Suprapubic skin (tissue), 4 donors: ENCODE measurements at places on chromosomes 5 and 9. TPM values are rescaled to one million over a fixed set of nuclear protein-coding genes. Genes with fewer than 3 reads are reported as not detected.

DNA sequence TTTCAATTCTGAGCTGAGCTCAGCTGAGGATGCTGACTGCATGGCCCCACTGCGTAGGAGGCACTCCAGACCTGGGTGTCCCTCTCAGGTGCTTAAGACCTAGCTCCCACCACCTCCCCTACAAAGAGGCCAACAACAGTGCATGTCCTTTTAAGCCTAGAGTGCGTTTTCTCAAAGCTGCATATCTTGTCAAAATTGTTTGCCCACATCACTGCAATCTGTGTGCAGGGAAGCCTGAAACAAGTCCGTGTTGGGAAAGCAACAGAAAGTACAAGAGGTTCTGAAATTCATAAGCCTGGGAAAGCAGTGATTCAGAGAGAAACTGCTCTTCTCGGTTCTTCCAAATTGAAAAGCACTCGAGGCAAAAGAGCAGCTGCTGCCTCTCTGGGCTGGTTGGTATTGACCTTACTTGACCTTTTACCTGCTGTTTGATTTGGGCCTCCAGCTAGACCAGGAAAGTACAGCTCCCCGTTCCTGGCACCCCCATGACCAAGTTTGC lies 238.4 kb downstream of the NR2F1-AS1 start:
- no peak for DNase-seq

DNA sequence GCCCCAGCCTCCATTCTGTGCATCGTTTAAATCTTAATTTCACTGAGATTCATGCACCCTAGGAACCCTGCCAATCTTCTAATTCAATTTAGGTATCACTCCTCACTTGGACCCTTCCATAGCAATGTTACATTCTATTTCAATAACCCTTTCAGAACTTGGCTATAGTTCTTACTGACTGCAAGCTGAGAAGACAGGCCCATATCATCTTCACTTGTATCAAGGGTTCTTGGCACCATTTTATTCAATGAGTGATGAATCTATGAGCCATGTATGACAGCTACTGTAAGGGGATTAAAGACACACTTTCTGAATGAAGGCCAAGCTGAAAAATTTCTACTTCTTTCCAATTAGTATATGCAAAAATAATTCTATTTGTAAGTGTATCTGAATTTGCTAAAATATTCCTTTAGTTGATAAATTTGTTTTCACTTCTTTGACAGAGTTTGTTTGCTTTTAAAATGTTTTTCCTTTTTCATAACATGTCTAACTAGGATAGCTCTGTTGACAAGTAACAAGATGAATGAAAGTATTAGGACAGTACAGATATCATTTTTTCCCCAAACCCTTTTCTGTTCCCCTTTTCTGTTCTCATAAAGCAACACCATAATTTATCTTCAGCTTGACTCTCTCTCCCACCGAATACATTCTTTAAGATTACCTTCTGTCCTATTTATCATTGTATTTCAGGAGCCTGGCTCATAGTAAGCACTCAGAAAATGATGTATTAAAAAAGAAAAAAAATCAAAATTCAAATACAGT lies 9.6 kb downstream of the ITGA2 start:
- no peak for DNase-seq

GRCh38 chr9:73133921-73134407 lies 17.7 kb upstream of the ANXA1 start:
- DNase-seq = peak; percentile 71

DNA sequence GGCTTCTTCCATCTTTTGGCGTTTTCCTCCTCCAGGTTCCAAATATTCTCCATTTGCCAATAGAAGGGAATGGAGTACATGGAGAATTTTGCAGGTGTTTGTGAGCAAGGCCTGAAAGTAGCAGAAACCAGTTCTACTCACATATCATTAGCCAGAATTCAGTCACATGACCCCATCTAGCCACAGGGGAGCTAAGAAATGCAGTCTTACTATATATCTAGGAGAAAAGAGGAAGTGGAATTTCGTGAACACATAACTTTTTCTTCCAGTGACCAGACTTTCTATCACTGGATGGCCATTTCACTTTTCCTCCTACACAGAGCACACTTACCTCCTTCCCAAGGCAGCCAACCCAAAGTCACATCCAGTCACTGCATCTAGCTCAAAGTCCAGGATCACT lies 55.1 kb downstream of the LOX start:
- no peak for DNase-seq

GRCh38 chr9:12439267-12439666 lies 253.9 kb upstream of the TYRP1 start:
- no peak for DNase-seq

DNA sequence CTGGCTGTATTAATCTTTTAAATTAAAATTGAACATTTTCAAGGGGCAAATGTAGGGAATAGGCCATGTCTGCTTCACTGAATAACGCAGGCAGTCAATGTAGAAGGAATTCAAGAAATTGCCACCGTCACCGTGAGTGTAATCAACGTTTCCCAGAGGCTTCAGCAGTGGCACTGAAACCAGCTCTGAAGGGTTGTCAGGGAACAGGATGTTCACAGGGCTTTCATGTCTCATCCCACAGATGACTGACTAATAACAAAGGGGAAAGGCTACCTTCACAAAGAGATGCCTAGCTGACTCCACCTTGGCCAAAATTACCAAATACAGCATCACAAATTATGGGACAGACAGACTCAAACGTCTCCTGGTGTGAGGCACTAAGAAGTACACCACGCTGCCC lies 70.4 kb upstream of the SIMC1 start:
- DNase-seq = no peak

DNA sequence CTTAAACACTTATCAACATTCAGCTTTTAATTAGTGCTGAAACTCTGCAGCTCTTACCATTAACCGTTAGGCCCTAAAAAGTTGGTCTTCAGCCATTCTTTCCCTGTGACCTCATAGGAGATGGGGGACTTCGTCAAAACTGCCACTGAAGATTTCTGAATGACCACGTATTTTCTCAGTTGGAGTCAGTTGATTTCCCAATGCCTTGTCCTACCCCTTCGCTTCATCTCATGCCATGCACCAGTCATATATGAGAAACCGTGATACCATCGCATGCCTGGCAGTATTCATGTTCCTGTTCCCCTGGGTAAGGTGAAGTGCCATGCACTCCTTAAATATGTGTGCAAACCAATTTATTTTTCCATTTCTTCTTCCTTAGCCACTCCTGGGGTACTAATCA lies 10.8 kb upstream of the ZFR start:
- no peak for DNase-seq

- DNase-seq = no peak
Measured at GRCh38 chr9:36151316-36152210, 15.0 kb downstream of the GLIPR2 start.

- DNase-seq = no peak
Measured at GRCh38 chr9:131178382-131178781, 53.0 kb downstream of the NUP214 start.

DNA sequence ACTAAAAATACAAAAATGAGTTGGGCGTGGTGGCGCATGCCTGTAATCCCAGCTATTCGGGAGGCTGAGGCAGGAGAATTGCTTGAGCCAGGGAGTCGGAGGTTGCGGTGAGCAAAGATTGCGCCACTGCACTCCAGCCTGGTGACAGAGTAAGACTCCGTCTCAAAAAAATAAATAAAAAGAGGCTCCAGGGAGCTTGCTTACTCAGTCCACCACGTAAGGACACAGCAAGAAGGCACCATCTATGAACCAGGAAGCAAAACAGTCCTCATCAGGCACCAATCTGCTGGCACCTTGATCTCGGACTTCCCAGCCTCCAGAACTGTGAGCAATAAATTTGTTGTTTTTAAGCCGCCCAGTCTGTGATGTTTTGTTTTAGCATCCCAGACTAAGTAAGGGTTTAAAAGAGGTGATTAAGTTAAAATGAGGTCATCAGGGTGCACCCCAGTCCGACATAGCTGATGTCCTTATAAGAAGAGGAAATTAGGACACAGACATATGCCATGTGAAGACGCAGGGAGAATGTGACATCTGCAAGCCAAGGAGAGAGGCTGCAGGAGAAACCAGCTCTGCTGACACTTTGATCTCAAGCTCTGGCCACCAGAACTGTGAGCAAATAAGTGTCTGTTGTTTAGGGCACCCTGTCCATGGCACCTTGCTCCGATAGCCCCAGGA lies 45.9 kb downstream of the C9orf50 start:
- no peak for DNase-seq

DNA sequence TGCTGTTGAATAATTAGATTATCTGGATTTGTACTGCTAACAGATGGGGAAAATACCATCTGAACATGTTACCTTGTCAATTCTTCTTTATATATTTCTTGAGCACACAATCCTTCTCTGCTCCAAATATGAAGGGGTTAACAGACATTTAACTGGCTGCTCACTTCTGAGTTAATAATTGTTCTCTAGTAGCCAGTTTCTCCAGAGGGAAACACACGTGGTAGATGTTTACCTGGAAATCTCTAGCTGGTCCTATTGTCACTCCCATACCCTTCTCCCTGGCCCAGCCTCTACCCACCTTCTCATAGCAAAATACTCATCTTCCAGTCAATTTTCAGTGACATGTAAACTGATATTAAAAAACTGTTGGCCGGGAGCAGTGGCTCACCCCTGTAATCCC lies 101.5 kb upstream of the ZNF462 start:
- no peak for DNase-seq

DNA sequence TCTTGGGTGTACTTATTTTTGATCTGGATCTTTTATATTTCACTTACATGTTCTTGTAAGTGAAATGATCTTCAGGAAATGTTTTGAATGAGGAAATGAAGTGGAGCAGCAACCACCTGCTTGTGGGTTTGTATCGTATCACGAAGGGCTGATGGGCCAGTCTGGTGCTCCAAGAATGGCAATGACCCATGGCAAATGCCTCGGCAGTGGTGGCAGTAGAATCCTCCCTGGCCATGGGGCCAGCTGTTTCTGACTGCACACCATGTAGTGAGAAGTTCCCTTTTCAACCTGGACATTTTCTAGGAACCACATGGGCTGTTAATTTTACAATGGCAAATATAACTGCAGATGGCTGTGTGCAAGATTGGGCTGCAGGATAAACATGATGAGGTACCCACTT lies 29.9 kb downstream of the MAT2B start:
- DNase-seq = no peak

GRCh38 chr5:75509546-75509945 lies 1.9 kb downstream of the CERT1 start:
- no peak for DNase-seq

DNA sequence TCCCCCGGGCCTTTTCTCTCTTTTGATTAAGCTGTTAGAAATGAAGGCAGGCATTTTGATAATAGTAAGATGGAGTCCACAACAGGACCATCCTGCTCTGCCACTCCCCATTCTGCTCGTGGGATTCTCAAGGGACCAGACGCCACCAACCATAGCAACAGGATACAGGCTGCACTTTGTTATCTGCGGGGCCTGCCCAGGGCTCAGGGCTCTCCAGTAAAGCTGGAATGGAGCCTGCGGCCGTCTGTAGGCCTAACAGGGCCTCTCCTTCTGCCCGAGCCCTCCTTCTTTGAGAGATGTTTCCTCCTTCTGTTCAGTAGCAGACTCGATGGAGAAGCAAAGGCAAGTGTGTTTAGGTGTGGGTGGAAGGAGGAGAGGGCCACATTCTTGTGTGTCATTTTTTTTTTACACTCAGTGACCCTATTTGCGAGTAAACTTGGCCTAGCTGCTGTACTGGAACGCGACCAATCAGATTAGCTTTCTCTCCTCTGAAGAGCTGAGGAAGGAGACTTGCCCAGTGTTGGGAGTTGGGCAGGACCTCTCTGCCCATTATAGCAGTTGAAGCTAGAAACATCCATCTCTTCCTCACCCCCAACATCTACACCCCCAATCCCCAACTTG lies 8.9 kb upstream of the EPB41L4B start:
- no peak for DNase-seq

GRCh38 chr5:82335806-82336205 lies 57.7 kb upstream of the RPS23 start:
- no peak for DNase-seq

DNA sequence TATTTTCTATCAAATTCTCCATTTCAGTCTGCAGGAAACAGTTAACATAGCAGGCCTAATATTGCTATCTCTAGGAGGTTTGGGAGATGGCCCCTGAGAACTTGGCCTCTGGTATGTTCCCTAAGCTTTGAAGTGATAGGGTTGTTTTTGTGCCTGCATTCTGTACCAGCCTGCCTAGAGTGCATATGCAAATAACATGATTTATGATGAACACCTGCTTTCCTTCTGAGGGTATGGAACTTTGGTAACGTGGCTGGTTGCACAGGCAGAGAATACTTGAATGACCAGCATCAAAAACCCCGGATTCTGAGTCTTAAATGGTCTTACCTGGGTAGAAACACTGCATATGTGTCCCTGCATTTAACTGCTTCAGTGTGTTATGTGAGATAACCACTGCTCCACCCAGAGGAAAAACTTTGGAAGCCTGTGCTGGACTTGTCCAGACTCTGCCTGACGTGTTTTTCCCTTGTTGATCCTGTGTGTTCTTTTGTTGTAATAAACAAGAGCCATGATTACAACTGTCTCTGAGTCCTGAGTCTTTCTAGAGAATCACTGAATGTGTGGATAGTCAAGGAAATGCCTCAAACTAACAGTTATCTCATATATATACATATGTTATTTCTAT lies 111.3 kb upstream of the ABCA1 start:
- no peak for DNase-seq

GRCh38 chr5:78855026-78855425 lies 130.1 kb downstream of the ARSB start:
- no peak for DNase-seq

GRCh38 chr9:78295177-78295575 lies 1.7 kb upstream of the PSAT1 start:
- DNase-seq = no peak

DNA sequence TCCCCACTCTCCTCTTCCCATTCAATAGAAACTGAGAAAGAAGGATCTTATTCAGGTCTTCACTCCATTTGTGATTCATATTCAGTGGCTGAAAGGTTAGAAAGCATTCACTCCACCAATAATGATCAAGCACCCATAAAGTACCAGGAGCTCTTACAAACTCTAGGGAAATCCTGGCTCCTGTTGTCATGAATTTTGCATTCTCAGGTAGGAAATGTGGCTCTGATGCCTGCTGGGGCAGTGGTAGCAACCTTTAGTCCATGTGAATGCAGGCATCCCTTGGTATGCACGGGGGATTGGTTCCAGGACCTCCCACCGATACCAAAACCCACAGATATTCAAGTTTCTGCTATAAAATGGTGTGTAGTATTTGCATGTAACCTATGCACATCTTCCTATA lies 3.6 kb upstream of the RORB start:
- no peak for DNase-seq

DNA sequence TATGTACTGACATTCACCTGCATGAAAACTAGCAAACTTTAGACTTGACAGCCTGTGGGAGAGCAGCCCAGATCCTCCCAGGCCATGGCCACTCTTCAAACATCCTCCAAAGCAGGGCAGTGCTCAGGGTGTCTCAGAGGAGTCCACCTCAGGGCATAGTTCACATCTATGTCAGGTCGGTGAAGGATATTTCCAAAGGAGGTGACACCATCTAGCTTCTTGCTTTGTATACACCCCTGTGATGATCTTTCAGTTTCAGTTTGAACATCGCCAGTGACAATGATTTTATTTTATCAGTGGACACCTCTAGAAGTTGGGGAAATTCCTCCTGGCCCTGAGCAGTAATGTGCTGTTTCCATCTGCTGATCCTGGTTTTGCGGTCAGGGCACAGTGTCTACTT lies 20.1 kb downstream of the CDK20 start:
- no peak for DNase-seq

GRCh38 chr5:172868924-172869591 lies 35.0 kb downstream of the ERGIC1 start:
- DNase-seq = peak; percentile 94

CKMT2 gene
- total RNA-seq = 9.7 TPM

SPATA31C1 gene
- not detected for total RNA-seq

ACER2 gene
- total RNA-seq = 12.8 TPM

BAAT gene
- not detected for total RNA-seq

ZNF169 gene
- total RNA-seq = 24.4 TPM

OR13C4 gene
- not detected for total RNA-seq

TNFSF8 gene
- total RNA-seq = 1.3 TPM

CA9 gene
- 5.7 TPM for total RNA-seq
